ENCODE measurements at places on chromosomes 2 and 18.

GRCh38 chr2:222653280-222653679 is 2.6 kb downstream of the FARSB start:
- DNase-seq: no peak

- peak; percentile 82 for DNase-seq
Observed at GRCh38 chr2:130332271-130333073, 10.2 kb upstream of the IMP4 start.

GRCh38 chr2:126429103-126429502 is 226.9 kb upstream of the GYPC start:
- DNase-seq: no peak

GRCh38 chr2:142678164-142678563 is 199.3 kb upstream of the KYNU start:
- DNase-seq: no peak

- no peak for DNase-seq
Observed at GRCh38 chr2:150091846-150092245, 395.6 kb downstream of the RND3 start.

GRCh38 chr2:204449977-204450376 is 95.3 kb upstream of the PARD3B start:
- no peak for DNase-seq

- DNase-seq: no peak
Observed at GRCh38 chr2:161104054-161104553, 56.1 kb upstream of the TANK start.

DNA sequence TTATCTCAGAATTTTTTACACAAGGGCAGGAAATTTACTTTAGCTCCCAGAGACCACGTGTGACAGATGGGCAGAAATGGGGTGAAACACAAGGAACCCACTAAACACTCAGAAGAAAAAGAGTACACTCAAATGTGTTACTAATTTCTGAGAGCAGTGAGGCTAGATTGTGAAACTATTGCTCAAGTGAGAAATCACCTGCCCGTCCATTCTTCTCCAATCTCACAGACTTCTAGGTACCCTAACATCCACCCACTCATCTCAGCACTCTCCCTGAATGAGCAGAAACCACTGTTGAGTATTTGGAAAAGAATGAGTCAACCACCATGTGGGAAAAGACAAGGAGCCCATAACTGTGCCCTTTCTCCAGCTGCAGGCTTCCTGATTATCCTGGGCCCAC is 293.0 kb upstream of the CDH2 start:
- DNase-seq: peak; percentile 0

- DNase-seq: no peak
Observed at GRCh38 chr2:128663371-128664050, 344.8 kb upstream of the HS6ST1 start.

GRCh38 chr2:218188528-218188927 is 21.8 kb upstream of the CXCR1 start:
- no peak for DNase-seq

DNA sequence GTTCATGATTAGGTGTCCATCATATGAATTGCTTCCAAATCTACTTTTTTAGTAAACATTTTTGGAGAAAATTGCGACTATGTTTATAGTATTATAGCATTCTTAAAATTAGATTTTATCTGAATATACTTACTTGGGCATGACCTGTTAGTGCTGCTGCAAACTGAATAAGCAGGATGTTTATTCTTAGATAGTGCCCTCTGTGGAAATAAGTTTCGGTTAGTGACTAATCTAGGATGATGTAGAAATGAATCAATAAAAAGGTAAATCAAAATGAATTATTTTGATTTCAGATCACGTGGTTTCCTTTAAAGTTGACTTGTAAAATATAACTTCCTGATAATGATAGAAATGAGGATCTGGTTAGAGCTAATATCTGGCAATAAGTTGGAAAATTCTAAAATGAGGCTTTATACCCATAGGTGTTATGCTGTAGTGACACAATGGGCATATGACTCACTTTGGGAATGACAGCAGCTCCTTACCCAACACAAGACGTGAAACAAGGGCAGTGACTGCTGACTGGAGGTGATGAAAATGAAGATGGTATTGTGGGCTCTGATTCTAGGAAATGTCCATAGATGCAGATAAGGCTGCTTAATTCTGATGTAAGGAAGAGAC is 165.8 kb upstream of the TCF4 start:
- DNase-seq: peak; percentile 25

GRCh38 chr2:109230941-109231420 is 102.0 kb downstream of the SH3RF3 start:
- no peak for DNase-seq

DNA sequence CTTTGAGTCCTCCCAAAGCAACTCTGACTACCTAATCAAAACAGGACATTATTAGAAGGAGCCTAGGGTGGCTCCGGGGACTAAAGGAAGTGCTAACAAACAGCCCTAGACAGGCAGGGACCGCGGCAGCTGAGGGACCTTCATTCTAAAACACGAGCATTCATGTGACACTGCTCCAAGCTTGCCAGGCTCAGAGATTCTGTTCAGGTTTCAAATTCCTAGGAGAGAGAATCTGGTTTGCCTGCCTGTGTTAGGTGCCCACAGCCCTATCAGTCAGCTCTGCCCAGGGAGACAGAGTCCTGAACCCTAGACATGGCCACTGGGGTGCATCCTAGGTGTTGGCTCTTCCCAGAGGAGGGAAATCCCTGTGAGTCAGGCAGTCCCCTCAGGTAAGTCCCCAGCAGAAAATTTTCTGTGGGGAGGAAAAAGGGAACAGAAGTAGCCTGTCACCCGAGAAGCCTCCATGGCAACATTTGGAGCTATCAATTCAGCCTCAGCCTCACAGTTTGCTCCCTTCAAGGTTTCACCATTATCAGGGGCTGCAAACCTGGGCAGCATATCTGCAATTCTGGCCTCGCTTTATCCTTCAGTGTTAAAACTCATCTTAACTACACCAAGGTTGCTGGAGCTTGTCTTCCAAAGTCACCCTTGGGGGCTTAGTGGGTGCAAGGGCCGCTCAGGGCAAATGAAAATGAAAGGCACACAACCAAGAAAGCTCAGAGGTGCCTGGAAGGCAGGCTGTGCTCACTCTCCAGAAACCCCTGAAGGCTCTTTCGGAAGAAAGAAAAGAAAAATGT is 28.6 kb downstream of the PCBP1 start:
- no peak for DNase-seq

GRCh38 chr2:7994397-7994951 is 687.4 kb upstream of the ID2 start:
- no peak for DNase-seq

- DNase-seq: no peak
Observed at GRCh38 chr18:8732442-8733360, 27.3 kb downstream of the MTCL1 start.

GRCh38 chr18:41973983-41974382 is 18.9 kb downstream of the PIK3C3 start:
- no peak for DNase-seq

- no peak for DNase-seq
Observed at GRCh38 chr2:219650426-219651248, 23.2 kb downstream of the SLC4A3 start.

GRCh38 chr2:226891780-226892590 is 56.1 kb downstream of the RHBDD1 start:
- peak; percentile 96 for DNase-seq

- peak; percentile 82 for DNase-seq
Observed at GRCh38 chr2:46325182-46325928, 28.1 kb downstream of the EPAS1 start.

DNA sequence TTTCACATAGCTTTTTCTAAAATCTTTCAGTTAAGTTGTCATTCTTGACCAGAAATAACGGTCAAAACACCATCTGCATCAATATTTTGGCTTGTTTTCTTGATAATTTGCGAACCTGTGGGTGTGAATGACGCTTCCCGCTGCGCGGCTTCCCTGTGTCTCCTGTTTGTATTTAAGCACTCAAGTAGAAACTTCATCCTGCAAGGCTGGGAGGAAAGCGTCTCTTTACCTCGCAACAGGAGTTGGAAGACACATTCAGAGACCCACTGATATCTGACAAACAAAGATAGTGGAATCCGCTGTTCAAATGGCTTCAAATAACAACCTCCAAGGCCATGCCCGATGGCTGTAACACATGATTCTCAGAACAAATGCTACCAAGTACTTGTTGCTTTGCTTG is 704.9 kb downstream of the DCDC2C start:
- DNase-seq: no peak

DNA sequence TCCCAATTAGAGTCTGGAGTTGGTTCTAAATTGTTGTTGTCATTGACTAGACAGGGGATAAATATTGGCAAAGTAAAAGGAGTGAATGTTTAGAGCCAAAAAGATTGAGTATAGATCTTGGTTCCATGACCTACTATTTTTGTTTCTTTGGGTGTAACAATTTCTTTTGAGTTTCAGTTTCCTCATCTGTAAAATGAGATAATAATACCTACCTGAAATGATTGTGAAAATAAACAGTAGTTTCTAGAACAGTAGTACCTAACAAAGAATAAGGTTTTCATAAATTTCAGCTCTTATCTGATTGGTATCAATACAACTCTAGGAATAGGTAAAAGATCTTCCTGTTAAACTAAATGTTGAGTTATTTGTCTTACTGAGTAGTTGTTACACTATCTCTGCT is 56.8 kb downstream of the PMS1 start:
- no peak for DNase-seq

DNA sequence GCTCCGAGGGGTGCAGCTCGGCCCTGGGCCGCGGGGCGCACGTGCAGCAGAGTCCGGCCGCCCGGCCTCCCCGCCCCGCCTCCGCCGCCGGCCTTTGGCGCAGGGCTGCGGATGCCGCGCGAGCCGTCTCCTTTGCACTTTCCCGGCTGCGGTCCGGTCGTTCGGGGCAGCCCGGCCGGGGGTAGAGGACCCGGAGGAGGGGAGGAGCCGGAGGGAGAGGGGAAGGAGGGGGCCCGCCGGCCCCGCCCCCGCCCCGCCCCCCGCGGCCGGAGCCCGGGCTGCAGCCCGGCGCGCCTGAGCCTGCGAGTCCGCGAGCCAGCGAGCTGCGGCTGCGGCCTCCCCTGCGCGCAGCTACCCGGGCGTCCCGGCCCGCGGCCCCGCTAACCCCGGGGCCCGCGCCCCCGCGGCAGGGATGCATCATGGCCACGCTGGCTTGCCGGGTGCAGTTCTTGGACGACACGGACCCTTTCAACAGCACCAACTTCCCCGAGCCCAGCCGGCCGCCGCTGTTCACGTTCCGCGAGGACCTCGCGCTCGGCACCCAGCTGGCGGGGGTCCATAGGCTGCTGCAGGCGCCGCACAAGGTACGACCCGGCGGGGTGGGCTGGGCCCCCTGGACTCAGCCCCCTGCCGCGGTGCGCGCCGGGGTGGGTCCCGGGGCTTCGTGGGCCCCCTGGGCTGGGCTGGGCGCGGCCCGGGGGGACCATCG is at the start of gene FHOD3:
TSS of gene FHOD3 (plus strand) at position 297 of the 709 bp plus-strand sequence. CDS start at position 420, 123 bp downstream.
- peak; percentile 26 for DNase-seq

DNA sequence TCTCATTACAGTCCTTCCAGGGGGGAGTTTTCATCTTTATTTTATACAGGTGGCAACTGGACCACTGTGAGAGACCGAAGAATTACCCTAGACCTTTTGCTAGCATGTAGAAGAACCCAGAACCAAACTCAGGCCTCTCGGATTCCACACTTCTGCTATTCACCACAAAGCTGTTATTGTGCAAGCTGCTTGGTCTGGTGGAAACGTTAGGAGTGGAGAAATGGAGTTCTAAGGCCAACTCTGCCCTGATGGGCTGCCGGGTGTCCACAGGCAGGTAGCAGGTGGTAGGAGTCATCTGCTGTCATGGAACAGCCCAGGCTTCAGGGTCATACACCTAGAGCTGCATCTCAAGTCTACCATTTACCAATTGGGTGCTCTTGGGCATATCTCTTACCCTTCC is 218.8 kb downstream of the BCL11A start:
- no peak for DNase-seq

GRCh38 chr18:10743766-10744165 is 217.9 kb downstream of the NAPG start:
- DNase-seq: no peak

- no peak for DNase-seq
Observed at GRCh38 chr2:9524291-9524690, 31.3 kb downstream of the ADAM17 start.

All from iris pigment epithelial cell (primary cell).